H54 (cell line): ENCODE measurements at places on chromosomes 11 and 22.

DNA sequence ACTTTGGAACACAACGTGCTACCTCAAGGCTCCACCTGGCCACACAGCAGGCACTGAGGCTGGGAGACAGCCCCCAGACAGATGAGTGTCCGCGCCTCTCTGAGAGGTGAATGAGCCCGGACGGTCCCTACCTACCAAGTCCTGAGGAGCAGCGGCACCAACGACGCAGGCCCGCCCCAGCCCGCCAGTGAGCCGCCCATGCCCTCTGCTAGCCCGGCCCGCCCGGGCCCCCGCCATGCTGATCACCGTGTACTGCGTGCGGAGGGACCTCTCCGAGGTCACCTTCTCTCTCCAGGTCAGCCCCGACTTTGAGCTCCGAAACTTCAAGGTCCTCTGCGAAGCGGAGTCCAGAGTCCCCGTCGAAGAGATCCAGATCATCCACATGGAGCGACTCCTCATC lies at the start of gene DDI1:
Gene DDI1 (plus strand): TSS at position 53 of the 400 bp plus-strand sequence. CDS start 183 bp downstream, at position 236.
- no peak for DNase-seq

GRCh38 chr11:18332302-18332701 lies 9.9 kb downstream of the GTF2H1 start:
- no peak for DNase-seq

GRCh38 chr11:22336587-22336986 lies 1.6 kb upstream of the SLC17A6 start:
- DNase-seq = no peak

DNA sequence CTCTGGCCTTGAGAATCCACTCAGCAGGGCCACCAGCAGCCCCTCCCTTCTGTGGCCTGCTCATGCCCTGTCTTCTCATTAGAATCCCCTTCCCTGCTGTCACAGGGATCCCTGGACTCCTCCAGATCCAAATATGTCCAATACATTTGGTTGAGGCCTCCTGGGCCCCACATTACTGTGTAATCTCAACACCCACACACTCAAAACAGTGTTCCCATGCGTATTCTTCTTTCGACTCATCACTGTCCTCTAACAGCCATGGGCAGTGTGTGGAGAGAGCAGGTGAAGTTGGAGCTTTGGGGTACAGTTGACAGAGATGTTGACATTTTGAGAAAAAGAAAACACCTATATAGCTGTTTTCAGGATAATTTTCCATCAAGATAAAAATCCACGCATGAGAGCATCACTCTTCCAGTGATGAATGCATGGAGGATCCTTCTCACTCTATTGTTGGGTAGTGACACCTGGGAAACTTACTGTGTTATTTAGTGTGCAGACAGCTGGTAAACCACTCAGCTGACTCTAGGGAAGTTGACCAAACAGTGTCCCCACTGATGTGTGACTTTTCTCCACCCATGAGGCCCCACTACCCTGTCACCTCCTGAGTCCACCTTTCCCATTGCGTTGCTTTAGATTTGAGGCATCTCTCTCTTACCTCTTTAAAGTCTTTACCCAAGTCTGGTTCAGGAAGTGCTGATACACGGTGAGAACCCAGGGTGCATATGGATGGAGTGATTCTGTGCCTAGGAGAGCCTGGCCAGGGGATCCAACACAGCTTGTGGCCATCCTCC lies 28.7 kb upstream of the VPREB1 start:
- no peak for DNase-seq

DNA sequence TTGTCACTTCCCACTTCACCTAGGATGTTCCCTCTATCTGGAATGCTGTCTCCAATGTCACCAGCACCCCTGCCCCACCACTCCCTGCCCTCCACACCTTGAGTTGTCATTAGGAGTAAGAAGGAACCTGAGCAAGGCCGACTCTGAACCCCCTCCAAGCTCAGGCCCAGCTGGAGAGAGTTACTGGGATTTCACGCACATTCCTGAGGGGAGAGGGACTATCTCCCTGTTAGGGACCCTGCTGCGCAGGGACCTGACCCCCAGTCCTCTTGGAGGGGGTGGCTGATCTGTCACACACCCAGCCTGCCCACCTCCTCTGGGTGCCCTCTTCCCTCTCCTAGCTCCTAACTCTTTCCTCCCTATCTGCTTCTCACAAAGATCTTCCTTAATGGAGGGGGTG lies 81.7 kb downstream of the NECTIN1 start:
- no peak for DNase-seq

DNA sequence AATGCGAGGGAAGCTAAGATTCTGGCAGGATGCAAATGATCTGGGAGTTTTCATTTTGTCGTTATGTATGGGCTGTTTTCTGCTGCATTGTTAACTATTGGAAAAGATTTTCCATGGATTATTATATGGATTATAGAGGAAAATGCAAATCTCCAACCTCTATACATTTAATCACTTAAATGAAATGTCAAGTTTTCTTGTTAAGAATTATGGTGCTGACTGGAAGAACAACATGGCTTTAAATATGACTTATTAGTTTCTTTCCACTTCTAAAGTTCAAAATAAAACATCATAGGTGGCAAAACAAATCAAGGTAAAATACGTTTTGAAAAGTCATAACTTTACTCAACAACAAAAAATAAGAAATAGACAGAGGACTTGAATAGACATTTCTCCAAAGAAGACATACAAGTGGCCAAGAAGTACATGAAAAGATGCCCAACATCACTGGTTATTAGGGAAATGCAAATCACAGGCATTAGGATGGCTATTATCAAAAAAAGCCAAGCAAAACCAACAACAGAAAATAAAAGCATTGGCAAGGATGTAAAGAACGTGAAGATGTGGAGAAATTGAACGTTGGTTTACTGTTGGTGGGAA lies 56.2 kb upstream of the CLDN5 start:
- DNase-seq = no peak

- no peak for DNase-seq
These were observed 6.4 kb downstream of the FAM83F start for GRCh38 chr22:40001106-40001505.

DNA sequence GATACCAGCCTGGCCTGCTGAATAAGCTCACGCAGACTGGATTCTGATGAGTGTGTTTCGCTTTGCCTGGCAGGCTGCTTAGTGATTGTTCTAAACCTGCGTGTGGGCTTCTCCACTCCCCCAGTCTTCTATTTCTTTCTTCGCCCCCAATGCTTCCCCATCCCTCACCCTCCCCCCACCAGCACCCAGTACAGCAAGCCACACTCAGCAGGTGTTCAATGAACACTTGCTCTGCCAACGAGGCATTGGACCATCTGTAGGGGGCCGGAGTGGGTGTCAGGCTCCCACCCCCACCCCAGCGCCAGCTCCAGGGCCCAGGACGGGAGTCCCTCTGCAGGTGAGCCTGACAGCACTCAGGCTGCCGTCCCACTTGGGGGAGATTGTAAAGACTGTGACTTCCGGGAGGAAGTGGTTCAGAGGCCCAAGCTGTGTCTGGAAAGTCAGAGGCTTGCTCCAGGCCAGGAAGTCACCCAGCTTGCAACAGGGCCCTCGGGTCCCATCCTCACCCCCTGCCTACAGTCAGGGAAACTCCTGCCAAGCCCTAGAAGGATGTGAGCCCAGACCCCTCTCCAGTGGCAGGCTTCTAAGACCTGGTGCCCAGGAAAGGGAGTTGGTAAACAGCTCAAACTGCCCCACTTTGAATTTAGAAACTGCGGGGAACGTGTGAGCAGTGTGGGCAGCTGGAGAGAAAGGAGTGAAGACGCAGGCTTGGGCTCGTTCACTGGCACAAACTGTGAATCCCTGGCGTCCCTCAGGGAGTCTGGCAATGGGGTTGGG lies 66.3 kb upstream of the PRDM11 start:
- no peak for DNase-seq

DNA sequence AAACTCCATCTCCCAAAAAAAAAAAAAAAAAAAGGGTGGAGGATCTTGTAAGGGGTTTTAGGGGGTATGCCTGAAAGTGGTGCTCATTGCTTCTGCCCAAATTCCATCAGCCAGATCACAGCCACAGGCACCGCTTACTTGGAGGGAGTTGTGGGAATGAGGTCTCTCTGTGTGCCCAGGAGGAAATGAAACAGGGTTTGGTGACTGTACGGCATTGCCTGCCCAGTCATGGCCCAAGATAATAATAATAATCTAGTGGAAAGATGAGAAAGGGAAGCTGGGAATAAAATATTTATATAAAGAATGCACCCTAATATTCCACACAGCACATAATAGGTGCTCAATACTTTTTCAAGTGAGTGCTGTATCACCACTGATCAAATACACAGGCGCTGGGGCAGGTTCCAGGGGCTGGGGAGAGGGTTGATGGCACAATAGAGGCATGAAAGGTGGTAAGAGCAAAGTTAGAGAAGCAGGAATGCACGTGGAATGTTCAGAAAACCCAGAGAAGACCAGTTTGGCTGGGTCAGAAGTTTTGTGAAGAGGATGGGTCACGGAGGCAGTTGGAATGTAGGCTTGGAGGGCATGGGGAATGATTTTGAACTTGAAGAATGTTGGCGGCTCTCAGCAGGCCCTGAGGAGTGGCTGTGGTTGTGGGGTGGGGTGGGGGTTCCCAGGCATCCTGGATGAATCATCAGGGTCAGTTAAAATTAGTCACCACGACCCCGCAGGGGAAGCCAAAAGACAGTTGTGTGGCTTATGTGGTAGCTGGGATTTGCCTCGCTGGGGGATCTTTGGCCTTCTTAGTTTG lies 12.5 kb upstream of the MB start:
- DNase-seq = peak; percentile 59

DNA sequence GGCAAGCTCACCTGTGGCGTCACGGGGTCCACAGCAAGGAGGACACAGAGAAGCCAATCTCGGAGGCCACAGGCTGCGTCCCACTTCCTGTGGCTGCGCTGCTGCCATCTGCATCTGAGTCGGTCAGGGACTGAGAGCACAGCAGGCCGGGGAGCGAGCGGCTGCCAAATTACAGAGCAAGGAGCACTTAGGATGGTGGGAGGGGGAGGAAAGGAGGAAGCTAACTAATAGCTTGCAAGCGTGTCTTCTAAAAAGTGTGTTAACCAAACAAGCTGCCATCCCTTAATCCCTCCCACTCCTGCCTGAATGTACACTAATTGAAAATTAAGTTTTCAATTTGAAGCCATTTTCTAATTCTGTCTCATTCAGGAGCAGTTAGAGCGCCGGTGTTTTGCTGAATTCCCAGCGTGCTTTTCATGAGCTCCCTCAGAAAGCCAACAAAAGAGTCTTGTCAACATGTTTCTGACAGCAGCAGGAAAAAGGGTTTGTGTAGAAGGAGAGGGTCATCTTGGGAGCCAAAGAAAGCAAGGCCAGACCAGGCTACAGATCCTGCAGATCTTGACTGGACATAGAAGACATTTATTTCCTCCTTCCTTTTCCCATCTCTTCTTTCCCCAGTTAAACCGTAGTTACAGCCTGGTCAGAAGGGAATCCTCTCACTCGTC lies 42.4 kb upstream of the API5 start:
- no peak for DNase-seq

DNA sequence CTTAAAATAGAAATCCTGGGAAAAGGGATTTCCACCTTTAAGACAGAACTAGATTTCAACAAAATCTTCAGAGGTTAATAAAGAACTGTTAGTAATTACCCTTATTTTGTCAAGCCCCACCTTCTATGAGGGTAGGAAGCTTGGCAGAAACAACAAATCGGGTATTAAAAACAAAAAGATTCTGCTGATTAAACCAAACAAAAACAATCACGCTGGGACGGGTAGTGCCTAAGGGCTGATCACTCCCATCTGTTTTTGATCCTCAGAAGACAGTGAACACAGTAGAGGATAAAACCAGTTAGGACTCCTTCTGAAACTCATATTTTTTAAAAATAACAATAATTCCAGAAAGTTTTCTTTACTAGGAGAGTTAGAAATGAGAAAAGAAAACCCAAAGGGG lies 441.3 kb upstream of the API5 start:
- DNase-seq = no peak

GRCh38 chr11:67178878-67179277 lies 59.8 kb downstream of the KDM2A start:
- DNase-seq = no peak

DNA sequence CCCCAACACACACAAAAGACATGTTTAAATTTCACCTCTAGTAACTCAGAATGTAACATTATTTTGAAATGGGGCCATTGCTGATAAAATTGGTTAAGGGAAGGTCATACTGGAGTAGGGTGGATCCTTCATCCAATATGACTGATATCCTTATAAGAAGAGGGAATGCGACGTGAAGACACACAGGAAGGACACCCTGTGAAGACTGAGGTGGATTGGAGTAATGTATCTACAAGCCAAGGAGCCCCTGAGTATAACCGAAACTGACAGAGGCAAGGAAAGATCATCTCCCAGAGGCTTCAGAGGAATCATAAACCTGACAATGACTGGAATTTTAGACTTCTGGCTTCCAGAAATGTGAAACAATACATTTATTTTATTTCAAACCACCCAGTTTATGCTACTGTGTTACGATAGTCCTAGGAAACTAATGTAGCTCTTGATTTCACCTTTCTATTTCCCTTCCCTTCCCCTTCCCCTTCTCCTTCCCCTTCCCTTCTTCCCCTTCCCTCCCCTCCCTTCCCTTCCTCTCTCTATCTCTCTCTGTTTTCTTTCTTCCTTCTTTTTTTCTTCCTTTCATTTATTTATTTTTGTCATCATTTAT lies 1775.4 kb downstream of the LRRC4C start:
- DNase-seq = no peak

GRCh38 chr11:68375337-68375736 lies 62.9 kb downstream of the LRP5 start:
- no peak for DNase-seq

DNA sequence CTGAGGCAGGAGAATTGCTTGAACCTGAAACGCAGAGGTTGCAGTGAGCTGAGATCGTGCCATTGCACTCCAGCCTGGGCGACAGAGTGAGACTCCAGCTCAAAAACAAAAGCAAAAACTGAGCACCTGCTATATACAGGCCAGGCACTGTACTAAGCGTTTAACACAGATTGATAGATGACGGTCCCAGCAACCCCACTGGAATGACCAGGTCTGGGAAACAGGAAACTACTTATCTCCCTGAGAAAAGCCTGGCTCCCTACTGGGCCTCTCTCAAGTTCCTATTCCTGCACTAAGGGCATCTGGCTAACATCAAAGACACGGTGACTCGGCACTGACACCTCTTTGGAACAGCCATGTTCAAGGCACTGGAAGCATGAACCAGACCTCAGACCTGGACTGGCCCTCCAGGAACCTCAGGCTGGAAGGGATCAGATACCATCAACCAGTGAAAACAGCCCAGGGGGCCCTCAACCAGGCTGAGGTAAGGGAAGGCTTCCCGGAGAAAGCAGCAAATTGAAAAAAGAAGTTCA lies 16.6 kb downstream of the ARAP1 start:
- no peak for DNase-seq

DNA sequence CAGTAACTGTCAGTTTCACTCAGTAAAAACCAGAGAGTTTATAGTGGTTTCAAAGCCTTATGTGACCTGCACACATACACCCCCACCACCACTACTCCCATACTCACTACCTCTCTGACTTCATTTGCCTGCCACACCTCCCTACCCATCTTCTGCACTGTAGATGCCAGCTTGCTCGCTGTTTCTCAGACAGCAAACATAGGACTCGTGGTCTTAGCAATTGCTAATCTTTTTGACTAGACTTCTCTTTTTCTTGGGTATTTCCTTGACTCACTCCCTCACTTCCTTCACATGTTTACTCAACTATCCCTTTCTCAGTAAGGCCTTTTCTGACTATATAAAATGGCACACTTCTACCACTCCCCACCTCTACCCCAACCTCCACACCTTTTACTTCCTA lies 27.8 kb downstream of the CEP295 start:
- no peak for DNase-seq
